ENCODE measurements at places on chromosomes 3 and 15.

- DNase-seq, result no peak
Observed at GRCh38 chr3:191997093-191997492, 536.1 kb downstream of the PYDC2 start.

DNA sequence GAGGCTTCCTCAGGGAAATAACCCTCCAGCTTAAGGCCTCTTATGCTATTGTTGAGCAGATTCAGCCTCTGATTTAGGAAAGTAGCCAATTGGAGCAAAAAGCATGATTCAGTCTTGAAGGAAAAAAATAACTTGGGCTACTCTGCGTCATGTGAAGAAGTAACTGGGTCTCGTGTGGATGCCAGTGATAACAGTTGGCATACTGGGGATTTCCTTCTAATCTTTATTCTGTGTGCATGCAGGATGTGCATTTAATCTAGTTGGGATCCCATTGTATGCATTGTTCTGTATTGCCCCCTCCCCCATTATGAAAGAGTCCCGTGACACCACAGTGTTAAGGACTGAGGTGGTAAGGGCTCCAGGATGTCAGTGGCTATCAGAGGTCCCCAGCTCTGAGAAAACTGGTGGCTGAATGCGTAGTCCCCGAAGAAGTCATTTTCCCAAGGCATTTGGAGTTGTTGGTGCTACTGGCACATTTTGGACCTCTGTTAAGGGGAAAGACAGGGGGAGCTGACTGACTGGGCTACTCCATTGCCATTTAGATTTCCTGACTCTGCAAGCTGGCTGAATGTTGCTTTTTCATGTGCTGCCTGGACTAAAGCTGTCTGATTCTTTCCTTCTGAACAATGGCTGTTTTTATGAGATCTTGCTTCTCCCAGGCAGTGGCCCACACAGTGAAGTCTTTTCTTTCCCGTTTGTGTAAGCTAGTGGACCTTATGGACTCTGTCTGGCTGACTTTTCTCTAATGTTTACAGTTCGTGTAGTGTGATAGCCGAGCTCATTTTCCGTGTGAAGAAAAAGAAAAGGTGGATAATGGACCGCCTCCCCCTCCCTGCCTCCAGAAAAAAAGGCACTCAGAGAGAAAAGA, 38.4 kb upstream of the TRAK1 start:
- DNase-seq, result peak; percentile 39

- DNase-seq, result peak; percentile 82
Observed at GRCh38 chr3:141360888-141361598, 7.3 kb upstream of the ZBTB38 start.

GRCh38 chr3:186200726-186201125, 91.8 kb upstream of the ETV5 start:
- DNase-seq, result no peak

DNA sequence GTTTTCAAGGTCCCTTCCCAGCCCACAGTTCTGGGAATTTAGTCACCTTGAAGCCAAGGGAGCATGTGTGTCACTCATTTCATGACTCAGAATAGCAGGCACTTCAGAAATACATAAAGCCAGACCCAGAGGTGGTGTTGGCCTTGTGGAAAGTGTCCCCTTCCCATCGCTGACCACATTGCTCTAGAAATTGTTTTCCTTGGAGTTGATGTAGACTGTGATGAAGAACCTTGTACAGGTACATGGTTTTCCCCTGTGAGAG, 158.8 kb downstream of the SLCO3A1 start:
- DNase-seq, result peak; percentile 53

GRCh38 chr3:112967828-112968227, 7.1 kb downstream of the CD200R1 start:
- DNase-seq, result no peak

DNA sequence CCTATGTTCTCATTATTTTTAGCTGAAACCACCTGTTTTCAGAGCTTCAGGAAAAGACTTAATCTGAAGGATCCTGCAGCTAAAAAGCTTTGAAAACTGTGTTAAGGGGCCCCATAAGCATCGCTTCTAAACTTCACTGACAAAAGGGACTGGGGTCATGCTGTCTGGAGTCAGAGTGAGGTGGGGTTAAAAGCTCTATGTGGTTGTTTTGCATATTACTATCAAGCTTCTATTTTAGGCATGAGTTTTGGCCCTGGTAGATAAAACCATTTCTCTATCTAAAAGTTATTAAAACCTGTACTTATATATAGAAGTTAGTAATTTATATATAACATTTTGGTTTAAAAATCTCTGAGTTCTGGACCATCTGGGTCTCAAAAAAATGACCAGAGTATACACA, 45.5 kb downstream of the GPR160 start:
- no peak for DNase-seq

GRCh38 chr15:27585041-27585640, 514.0 kb downstream of the OCA2 start:
- no peak for DNase-seq

GRCh38 chr15:88649286-88649733, 10.5 kb downstream of the ISG20 start:
- DNase-seq, result peak; percentile 87
